CD4-positive, alpha-beta T cell treated with Interleukin-6 at 100 ng/mL for 8 hours (primary cell): ENCODE measurements at places on chromosomes 6 and 20.

DNA sequence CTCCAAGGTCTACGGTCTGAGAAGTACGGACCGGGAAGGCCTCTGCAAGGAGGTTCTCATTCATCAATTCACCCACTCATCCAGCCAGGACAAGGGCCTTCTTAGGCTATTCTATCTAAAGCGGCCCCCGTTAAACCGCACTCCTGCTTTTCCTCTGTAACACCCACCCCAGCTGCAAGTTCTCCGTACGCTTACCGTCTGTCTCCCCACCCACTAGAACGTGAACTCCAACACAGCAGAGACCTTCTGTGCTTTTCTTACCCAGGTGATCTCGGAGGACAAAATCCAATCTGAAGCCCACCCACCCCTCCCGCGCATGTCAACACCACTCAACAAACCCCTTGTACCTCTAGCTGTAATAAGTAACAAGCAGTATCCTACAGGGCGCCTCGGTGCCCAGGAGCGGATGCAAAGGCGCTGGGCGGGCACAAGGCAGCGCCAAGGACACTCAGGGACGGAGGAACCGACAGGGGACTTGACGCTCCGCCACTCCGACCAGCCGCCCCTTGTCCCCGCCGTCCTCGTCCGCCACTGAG is 351 bp downstream of the AURKA start:
- no peak for DNase-seq

DNA sequence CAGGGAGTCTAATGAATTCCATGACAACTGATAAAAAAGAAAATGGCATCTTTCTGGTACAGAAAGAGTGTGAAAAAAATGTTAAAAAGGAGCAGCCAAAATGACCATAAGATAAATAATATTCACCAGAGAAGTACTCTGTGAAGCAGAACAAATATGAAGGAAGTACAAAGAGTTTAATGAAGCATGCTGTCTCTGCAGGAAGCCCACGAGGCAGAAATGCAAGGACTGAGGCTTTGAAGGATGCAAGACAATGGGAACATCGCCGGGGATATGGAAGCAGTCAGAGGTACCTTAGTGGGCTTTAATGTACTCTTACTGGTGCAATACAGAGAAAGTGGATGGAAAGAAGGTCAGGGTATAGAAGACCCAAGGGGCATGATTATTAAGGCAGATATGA is 50.7 kb downstream of the NOX3 start:
- DNase-seq, result no peak

DNA sequence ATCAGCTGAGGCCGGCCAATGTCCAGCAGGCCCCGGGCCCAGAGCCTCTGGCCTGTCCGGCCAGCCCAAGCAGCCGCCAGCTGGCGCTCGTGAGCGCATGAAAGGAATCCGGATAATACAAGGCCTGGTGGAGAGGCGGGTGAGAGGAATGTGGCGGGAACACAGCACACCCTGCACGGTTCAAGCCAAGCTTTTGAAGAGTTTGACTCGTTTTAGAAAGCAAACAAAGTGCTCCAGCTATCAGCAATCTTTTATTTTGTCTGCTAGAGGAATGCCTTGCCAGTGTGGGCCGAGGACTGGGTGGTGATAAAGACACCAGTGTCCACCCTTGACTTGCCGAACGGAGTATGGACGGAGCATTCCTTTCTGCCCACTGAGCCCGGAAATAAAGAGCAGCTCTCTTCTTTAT is 9.3 kb upstream of the NEDD9 start:
- no peak for DNase-seq

GRCh38 chr20:1820138-1821079 is 74.8 kb upstream of the SIRPA start:
- no peak for DNase-seq

- no peak for DNase-seq
These were observed 146.3 kb upstream of the RNF24 start for GRCh38 chr20:4161401-4162251.

GRCh38 chr6:13436399-13437217 is 50.8 kb downstream of the GFOD1 start:
- no peak for DNase-seq

DNA sequence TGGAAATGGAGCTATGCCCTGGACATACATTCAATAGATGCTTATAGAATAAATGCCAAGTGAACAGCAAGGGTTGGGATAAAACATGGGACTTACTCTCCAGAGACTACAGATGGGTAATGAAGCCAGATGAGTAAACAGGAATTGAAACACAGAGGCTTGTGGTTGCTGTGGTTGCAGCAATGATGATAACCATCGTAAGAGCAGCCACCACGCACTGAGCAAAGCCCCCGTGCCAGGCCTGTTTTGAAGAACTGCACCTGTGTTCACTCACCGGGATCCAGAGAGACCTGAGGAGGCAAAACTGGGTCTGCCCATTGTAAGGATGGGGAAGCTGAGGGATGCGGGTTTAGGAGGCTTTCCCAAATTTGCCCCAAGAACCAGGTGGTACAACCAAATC is 431.1 kb upstream of the CDH4 start:
- no peak for DNase-seq

GRCh38 chr6:47836046-47836445 is 54.2 kb downstream of the OPN5 start:
- DNase-seq, result no peak

- no peak for DNase-seq
These were observed 512 bp upstream of the HDGFL1 start for GRCh38 chr6:22568854-22569253.

DNA sequence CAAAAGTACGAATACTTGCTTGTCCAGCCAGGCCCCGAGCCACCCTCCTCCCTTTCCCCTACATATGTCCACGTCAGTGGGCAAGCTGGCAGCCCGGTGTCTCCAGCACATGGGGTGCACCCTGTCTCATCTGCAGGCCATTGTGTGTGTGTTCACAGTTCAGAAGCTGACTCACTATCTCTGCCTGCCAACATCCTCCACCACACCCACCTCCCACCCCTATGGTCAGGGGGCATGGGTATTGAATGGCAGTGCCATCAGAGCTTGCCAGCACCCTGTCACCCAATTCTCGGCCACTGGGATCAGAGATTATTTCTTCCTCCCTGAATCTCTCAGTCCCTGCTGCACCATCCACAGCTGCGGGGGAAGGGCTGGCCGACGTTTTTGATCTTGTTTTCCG is 195.7 kb downstream of the FARS2 start:
- no peak for DNase-seq

GRCh38 chr6:9830808-9831207 is 584.1 kb downstream of the TFAP2A start:
- DNase-seq, result no peak

GRCh38 chr20:50216543-50217206 is 26.0 kb downstream of the CEBPB start:
- no peak for DNase-seq

DNA sequence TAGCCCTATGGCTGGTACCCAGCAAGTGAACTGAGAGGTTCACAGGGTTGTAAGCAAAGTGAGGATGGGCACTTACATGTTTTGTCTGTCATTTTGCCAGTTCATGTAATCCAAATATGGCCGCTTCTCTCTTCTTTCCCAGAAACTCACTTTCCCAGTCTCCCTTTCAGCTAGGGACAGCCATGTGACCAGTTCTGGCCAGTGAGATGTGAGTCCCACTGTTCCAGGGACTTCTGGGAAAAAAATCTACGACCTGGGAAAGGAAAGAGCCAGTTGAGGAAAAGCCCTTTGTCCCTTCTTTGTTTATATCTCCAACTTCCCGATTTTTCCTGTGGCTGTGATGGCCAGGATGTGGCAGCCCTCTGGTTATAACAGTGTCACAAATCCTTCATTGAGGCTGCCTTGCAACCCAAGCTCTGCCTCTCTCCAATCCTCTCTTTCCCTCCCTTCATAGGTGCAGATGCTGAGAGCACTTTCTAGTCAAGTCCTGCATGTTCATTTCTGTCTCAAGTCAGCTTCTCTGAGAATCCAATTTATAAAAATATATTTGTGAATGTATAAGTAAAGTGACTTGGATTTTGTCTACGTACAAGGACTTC is 148.6 kb upstream of the ZFP64 start:
- DNase-seq, result no peak

DNA sequence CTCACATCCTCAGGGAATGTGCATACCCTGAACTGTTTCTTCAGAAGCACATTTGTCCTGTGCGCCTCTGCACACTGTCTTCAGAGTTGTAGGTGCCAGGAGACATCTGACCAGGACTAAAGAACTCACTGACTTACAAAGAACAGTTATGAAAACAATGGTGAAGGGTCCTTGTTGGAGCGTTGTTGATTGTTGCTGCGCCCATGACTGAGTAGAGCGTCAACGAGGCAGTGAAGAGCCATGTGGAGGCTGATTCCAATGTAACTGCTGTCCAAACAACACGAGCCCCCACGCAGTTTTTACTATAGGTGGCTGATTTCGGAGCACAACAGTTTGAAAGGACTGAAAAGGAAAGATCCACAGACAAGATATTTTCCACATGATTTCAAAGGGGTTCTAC is 380.3 kb downstream of the CDH26 start:
- no peak for DNase-seq

GRCh38 chr6:111761783-111762312 is 111.4 kb downstream of the FYN start:
- no peak for DNase-seq

- no peak for DNase-seq
These were observed 290.8 kb downstream of the THBS2 start for GRCh38 chr6:168962886-168963285.
